ENCODE measurements at places on chromosomes 1 and 21.

- DNase-seq = no peak
These were observed 28.3 kb downstream of the EPHA8 start for GRCh38 chr1:22591576-22591975.

- DNase-seq = no peak
These were observed 32.4 kb upstream of the BMP8A start for GRCh38 chr1:39458991-39459390.

DNA sequence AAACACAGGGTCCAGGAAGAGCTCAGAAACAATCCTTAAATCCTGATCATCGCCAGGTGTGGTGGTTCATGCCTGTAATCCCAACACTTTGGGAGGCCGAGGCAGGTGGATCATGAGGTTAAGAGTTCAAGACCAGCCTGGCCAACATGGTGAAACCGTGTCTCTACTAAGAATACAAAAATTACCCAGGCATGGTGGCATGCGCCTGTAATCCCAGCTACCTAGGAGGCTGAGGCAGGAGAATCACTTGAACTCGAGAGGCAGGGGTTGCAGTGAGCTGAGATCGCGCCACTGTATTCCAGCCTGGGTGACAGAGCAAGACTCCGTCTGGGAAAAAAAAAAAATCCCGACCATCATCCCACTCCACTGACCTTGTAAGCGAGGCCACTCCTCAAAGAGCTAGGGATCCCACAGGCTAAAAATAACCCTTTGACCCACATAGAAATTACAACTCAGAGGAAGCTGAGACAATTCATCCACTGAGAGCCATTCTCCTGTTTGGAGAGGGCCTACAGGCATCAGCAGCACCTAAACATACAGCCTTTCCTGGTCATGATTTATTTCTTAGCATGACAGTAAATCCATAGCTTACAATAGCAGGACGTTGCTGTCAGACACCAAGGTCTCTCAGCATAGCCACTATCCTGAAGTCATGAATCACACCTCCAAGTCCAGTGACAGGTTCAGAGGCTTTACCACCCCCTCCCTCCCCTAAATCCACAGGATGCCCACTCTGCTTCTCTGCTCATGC, 66.7 kb downstream of the TGFBR3 start:
- no peak for DNase-seq

- no peak for DNase-seq
These were observed 47.0 kb downstream of the CD46 start for GRCh38 chr1:207798847-207799246.

DNA sequence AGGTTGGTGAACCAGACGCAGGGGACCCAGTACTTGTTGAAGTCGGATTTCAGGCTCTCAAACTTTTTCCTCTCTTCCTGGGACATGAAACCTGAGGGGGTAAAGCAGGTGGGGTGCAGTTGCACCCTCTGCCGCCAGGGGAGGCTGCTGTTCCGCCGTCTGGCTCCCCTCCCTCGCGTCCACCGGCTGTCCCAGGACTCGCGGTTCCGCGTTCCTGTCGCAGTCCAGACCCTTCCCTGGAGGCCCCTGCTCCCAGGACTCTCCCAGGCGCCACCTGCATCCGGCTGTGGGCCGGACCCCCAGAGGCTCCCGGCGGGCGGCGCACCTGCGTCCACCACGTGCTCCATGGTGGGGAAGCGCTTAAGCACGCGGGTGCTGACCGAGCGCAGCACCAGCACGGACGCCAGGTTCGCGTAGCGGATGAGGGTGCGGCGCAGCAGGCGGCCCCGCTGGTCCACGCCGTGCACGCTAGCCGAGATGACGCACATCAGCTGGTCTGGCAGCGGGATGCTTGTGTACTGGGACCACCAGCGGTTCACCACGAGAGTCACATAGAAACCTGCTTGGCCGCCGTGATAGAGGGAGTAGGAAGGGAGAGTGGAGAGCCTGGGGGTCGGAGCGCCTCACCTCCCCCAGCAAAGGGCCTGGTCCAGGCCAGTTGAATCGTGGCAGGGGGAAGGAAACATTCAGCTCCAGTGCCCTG, 1.7 kb downstream of the BEST4 start:
- no peak for DNase-seq

- DNase-seq = no peak
These were observed 10.0 kb downstream of the RPTN start for GRCh38 chr1:152148981-152149380.

DNA sequence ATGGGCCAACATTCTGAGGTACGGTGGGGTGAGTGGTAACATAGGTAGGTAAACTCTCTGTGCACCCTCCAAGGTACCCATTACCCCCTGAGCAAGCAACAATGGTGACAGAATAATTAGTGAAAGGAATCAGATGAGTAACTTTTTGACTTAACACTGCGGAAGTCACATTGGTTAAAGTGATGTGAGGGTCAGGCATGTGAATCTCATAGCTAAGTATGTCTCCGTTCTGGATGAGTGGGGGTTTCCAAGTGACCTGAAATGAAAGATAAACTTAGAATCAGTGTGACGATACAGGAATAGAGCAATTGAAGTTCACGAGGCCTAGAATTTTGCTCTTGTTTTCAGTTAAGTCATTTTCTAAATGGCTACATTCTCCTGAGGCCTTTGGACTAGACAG, 311.7 kb downstream of the KCTD3 start:
- no peak for DNase-seq

DNA sequence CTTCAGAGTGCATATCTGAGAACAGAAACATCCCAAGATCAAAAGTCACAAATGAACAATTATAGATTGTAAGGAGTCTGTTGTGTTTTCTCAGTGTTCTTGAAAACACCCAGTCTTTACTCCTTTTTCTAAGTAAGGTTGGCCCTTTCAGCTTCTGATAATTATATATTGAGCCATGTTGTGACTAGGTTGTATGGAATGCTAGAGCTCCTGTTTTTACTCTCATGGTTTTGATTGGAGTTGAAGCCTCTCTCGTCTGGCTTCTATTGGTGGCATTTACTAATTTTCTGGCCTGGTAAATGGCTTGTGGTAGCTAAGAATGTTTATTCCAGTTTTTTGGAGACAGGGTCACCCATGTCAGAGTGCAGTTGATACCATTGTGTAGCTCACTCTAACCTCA, 84.7 kb downstream of the NDUFS5 start:
- DNase-seq = no peak

- DNase-seq = no peak
These were observed 415.0 kb downstream of the HLX start for GRCh38 chr1:221294242-221294641.

DNA sequence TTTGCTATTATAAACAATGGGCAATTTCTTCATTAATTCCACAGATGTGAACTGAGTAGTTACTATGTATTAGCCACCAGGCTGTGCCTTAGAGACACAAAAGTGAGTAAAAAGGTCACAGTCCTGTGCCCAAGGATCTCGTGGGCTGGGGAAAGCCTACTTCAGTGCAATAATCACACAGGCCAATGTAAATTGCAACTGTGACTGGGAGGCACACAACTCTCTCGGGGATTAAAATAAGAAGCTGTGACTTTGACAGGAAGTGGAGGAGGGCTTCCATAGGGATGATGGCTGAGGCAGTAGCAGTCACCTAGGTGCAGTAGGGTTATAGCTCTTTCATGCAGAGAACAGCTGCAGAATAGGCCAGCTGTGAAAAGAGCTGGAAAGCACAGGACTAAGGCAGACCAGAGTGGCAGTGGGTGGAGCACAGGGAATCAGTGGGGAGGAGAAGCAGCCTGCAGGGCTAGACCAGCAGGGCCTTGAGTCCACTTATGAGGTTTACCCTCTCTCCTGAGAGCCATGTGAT, 121.9 kb downstream of the MAB21L3 start:
- no peak for DNase-seq

- DNase-seq = peak; percentile 44
These were observed 6.6 kb upstream of the RUNX3 start for GRCh38 chr1:24936684-24937083.

- no peak for DNase-seq
These were observed 228.3 kb upstream of the ZP4 start for GRCh38 chr1:238119060-238119459.

GRCh38 chr21:34262469-34262845, 101.3 kb upstream of the KCNE2 start:
- DNase-seq = no peak

DNA sequence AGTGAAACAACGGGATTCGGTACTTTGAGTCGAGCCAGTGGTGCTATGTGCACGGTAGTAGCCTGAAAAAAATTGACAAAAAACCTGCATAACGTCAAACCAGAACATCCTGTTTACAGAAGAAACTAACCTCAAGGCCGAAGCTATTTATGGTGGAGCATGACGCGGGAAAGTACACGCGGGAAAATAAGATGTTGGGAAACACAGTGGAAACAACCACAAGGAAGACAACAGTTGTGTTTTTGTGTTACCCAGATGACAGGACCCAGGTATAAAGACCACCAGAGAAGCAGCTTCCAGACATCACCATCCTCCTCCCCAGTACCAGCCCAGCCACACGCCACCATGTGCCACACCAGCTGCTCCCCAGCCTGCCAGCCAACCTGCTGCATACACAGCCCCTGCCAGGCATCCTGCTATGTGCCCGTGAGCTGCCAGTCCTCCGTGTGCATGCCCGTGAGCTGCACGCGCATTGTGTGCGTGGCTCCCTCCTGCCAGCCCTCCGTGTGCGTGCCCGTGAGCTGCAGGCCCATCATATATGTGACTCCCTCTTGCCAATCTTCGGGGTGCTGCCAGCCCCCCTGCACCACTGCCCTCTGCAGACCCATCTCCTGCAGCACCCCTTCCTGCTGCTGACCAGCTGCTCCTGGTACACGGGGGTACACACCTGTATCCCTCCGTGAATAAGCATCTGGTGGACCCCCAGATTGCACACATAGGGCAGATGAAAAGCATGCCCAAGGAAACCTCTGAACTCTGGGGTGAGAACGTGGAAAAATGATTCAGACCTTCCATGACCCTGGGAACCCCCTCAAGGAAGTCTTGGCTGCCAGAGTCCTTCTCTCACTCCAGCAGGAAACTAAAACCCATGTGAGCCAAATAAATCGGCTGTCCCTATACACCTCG, at the start of gene KRTAP12-3:
KRTAP12-3 (plus strand) TSS at position 298 of the 906 bp plus-strand sequence; CDS start at position 346, 48 bp downstream.
- no peak for DNase-seq

- no peak for DNase-seq
These were observed 18.3 kb downstream of the HOOK1 start for GRCh38 chr1:59833022-59833421.

DNA sequence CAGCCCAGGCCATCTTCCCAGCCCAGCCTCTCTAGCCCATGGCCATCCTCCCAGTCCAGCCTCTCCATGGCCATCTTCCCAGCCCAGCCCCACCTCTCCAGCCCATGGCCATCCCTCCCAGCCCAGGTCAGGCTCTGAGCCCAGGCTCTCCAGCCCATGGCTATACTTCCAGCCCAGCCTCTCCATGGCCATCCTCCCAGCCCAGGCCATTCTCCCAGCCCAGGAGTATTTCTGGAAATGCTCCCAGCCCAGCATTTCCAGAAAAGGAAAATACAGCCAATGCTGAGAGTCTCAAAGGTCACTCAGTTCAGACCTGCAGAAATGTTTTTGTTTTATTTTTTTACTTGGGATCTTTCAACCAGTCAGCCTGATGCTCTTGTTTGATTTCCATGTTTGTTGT, 70.0 kb upstream of the ZNF281 start:
- DNase-seq = no peak

DNA sequence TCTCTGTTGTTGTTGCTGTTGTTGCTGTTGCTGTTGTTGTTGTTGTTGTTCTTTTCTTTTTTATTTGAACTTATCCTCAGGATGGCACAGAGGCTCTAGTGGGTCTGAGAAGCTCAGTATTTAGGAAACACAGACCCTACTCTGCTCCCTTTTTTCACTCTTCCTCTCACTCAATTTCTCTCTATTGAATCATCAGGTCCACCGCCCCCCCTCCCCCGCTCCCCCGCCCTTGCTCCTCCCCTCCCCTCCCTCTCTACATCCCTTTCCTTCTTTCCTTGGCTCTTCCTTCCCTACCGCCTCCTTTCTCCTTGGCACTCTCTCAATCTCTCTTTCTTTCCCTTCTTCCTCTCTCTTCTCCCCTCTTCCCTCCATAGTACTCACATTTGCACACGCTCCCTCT, 218.5 kb upstream of the ZC3H12A start:
- no peak for DNase-seq

- DNase-seq = no peak
These were observed 17.4 kb downstream of the NUAK2 start for GRCh38 chr1:205304046-205304694.

- DNase-seq = no peak
These were observed 29.9 kb downstream of the TP53BP2 start for GRCh38 chr1:223815865-223816264.

GRCh38 chr1:36585569-36586548, 103.1 kb upstream of the CSF3R start:
- no peak for DNase-seq

- DNase-seq = no peak
These were observed 4.0 kb downstream of the TRIM11 start for GRCh38 chr1:228402641-228403025.

DNA sequence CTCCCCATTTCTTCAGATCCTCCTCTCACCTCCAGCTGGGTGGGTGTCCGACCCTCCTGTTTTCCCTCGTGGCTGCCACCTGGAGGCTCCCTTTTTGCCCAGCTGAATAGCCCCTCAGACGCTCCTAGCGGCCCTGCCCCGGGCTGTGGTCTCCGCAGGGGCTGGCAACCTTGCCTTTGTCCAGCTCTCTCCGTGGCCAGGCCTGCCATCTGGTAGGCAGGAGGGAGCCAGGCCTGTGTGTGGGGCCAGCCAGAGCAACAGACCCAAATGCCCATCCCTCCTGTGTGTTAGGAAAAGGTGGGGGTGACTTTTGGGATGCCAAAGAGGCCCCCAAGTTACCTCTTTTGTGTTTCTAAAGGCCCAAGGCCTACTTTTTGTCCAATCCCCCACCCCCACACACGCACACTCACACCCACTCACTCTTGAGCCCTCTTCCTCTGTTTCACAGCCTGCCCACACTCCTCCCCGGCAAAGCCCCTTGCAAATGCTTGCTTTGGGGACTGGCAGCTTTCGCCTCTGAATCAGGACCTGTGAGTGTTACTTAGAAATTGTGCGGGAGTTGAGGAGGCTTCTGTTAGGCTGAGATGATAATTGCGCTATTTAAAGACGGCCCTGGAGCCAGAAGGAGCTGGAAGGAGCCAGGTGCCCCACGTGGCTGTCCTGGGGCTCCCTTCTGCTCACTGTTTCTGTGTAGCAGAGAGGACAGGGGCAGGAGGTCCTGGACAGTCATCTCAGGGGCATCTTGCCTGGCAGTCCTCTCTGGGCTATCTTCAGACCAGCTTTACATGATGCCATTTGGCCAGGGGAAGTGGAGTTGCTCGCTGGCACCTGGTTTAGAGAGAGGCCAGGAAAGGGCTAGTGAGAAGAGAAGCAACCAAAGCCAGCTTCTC, 9.1 kb downstream of the PPFIA4 start:
- no peak for DNase-seq

- no peak for DNase-seq
These were observed 71.2 kb downstream of the PSMG1 start for GRCh38 chr21:39111931-39112550.

- peak; percentile 77 for DNase-seq
These were observed 42.5 kb downstream of the PLPPR5 start for GRCh38 chr1:98962156-98962555.

DNA sequence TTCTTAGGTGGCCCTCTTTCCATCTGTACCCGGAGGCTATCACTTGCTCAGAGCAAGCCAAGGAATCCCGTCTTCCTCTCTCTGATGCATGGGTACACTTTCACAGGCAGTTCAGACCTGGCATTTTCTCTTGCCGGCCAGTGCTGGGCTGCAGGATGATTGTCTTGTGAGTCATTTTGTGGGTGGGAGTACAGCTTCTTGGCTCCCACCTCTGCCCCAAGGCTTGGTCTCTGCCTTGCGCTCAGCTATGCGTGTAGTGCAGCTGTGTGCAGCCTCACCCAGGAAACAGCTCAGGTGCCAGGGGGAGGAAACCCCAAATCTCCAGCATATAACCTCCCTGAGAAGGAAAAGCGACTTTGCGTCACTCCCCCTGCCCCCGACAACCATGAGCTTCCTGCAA, 3.9 kb upstream of the AJAP1 start:
- no peak for DNase-seq

GRCh38 chr1:150366416-150367296, 2.7 kb downstream of the RPRD2 start:
- DNase-seq = no peak
